Colonic mucosa (tissue), 4 donors: ENCODE measurements at places on chromosomes 2 and 18. TPM values are rescaled to one million over a fixed set of nuclear protein-coding genes. Genes with fewer than 3 reads are reported as not detected.
A peak's percentile ranks its signal among the peaks of the same experiment; 100 is the strongest.

Gene APLF
- total RNA-seq: 2.6 TPM

Gene ADD2
- total RNA-seq: 0.79 TPM

DNA sequence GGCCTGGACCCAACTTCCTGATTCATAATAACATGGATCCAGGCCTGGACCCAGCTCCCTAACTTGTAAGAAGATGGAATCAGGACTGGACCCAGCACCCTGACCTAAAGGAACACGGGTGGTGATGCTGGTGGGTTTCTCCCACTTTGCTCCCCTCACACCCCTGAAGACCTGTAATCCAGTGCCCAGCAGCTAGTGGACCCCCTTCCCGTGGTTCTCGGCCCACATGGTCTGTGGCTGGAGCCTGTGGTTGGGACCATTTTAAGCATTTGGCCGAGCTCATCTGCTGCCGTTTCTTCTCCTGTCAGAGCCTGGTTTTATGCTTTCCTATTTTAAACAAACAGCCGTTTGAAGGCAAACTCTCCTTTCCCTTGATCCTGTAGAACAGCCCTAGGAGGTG, 232.8 kb downstream of the EIPR1 start:
- no peak for DNase-seq

- no peak for DNase-seq
Observed at GRCh38 chr2:36147670-36148390, 207.7 kb upstream of the CRIM1 start.

DNA sequence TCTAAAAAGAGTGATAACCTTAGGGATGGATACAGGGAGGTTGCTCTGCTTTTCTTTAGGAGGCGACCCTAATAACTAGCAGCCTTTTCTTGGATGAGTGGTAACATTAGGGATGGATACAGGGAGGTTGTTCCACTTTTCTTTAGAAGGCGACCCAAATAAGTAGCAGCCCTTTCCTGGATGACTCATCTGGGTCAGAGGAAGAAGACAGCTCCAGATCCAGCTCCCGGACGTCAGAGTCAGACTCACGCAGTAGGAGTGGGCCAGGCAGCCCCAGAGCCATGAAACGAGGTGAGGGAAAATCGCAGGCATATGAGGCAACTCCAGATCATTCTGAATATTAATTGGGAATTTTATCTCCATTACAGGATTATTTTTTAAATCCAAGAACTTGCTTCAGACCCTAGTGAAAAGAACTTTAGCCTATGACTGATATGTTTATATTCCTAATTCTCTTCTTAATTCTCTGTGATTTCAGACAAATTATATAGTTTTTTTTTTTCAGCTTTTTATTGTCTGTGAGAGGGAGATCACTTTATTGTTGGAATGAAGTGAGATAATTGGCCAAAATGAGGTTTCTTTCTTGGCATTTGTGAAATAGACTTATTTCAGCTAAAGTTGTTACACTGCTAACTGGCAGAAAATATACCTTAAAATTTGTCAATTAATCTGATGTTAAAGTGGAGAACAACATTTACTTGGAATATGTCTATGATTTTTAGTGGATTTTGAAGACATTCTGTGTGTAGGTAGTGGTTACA, 31.2 kb upstream of the C1GALT1C1L start:
- no peak for DNase-seq

- peak; percentile 17 for DNase-seq
Observed at GRCh38 chr2:72115110-72116080, 32.3 kb downstream of the CYP26B1 start.

DNA sequence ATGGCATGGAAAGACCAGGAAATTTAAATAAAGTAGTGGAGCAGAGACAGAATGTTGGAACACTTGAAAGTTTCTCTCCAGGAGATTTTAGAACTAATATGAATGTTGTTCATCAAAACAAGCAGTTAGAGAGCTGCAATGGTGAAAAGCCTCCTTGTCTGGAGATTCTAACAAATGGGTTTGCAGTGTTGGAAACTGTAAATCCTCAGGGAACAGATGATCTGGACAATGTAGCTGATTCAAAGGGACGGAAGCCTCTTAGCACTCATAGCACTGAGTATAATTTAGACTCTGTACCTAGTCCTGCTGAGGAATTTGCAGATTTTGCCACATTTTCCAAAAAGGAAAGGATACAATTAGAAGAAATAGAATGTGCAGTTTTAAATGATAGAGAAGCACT, 27.7 kb downstream of the AFTPH start:
- no peak for DNase-seq

DNA sequence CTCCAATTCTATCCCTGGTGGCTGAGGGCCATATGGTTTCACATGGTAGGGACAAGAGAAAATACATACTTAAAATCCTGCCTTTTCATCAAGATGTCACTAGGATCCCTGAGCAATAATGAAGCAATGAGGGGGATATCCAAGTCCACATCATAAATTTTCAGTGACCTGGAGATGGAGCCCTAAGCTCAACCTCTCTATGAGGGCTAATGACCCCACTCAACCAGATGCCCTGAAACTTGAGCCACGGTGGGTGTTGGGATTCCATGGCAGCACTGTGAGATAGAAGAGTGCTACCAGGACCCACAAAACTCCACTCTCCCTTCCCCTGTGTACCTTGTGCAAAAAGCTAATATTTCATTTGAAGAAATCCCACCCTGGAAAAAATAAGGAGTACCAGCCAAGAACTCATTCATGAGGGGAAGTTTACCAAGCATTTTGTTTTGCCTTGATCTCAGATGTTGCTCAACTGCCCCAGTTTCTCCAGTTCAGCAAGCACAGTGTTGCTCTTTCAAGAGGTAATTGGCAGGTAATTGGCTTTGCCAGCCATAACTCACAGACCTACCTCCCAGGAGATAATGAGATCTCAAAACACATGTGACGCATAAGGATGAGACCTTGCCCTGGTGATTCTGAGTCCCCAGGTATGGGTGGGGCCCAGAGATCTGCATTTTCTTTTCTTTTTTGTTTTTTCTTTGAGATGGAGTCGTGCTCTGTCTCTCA, 51.0 kb upstream of the TTC39C start:
- DNase-seq: no peak

- DNase-seq: no peak
Observed at GRCh38 chr2:74653589-74653984, 460 bp upstream of the SEMA4F start.

DNA sequence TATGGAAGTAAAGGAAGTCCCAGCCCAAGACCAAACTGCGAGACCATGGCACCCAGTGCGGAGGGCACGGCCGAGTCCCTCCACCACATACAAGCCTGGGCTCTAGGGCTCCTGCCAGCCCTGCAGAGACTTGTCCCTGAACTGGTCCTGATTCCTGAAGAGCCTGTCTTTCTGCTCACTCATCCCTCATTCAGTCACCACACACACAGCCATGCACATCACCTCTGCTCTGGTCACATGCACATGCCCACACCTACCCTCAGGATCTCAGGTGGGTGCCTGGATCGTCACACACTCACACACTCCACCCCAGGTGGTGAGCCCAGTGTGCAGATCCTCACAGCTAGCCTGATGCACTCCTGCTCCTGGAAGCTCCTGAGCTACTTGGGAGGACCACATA, 71.4 kb upstream of the LAPTM4A start:
- no peak for DNase-seq

GRCh38 chr18:9861933-9862332, 23.8 kb upstream of the TXNDC2 start:
- no peak for DNase-seq

DNA sequence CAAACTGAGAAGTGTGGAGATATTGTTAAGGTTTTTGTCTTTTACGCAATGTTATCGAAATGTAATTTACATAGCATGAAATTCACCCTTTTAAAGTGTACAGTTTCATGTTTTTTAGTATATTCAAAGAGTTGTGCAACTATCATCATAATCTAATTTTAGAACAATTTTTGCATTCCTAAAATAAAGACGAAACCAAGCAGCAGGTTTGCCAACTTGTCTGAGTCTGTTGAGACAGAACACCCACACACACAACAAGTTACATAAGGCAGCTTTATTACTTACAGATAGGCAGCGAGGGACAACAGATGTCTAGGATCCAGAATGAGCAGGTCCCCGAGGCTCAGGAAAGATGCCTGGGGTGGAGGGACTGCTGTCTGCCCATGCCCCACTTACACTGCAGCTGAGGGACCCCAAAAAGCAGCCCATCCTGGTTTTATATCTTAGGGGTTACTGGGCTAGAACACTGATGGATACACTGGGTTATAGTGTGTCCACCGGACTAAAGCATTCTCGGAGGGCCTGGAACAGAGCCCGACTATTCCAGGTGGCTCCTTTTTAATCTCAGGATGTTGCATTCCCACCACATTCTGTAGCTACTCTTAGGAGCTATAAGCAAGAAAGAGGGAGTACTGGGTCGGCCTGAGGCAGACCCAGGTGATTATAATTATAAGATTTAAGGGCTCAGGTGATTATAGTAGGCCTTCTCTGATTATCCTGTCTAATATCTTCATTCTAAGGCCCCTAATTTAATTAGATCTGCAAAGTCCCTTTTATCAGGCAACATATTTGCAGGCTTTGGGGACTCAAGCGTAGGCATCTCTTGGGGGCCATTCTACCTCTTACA, 150.2 kb upstream of the DOK6 start:
- no peak for DNase-seq
